ENCODE measurements at places on chromosomes 3 and 15.

GRCh38 chr3:60650171-60650570 lies 601.1 kb downstream of the FHIT start:
- no peak for DNase-seq

DNA sequence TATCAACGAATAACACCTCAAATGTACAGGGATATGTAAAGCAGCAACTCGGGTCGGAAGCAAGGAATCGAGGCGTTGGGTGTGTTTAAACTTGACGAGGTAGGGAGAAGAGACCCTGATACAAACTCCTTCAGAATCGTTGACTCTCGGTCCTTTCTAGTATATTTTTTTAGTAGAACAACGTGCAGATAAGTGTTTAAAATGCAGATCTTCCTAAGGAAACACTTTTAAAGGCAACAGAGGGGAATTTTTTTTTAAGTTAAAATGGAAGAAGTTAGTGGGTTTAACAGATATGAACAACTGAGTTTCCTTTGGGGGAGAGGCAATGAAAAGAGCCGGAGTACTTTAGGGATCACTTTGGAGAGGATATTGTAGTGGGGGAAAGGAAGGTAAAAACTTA lies 1.1 kb upstream of the KPNA4 start:
- no peak for DNase-seq

DNA sequence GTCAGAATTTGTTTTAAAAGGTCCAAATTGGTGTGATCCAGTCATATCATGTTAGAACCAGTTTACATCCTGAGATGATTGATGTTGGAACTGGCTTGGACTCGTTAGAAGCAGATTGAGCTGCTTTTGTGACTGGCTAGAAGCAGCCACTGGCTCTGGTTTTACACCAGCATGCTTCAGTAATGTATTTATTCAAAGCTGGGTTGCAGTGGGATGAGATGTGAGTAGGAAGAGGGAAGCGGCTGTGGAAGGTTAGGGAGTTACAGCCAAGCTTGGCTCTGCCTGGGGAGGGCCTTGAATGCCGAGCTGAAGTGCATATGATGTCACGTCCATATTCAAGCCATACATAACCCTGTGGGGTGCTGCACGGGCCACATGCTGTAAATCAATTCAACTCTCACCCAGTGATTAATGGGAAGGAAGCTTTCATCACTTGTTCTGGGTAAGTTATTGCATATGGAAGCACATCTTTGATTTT lies 104.0 kb upstream of the SMAD3 start:
- DNase-seq, result no peak

DNA sequence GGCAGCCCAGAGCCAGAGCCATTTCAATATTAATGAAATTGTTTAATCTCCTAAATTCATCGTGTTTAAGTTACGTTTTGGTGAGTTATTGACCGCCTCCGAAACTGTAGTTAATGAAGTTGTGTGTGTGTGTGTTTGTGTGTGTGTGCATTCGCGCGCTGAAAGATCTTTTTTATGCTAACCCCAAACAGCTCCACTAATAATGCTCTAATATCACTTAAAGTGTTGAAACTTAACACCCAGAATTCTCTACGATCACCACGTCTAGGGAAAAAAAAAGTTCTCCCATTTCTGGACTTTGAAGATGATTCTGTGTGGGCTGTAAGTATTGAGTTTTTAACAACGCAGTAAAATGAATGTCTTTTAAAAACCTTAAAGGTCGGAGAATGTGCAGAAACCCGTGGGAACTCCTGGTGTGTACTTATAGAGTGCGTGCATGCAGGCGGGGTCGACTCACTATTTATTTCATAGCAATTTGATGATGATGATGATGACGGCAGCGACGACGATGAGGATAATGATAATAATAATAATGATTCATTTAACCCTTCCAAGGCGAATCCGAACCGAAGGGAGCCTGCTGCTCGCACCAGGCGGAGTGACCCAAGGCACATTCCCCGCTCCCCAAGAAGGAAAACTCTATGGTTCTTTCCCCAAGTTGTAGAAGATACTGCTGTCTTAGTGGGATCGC lies 1.4 kb upstream of the FOXB1 start:
- no peak for DNase-seq

- no peak for DNase-seq
Measured at GRCh38 chr3:113152849-113153248, 58.5 kb upstream of the BOC start.

DNA sequence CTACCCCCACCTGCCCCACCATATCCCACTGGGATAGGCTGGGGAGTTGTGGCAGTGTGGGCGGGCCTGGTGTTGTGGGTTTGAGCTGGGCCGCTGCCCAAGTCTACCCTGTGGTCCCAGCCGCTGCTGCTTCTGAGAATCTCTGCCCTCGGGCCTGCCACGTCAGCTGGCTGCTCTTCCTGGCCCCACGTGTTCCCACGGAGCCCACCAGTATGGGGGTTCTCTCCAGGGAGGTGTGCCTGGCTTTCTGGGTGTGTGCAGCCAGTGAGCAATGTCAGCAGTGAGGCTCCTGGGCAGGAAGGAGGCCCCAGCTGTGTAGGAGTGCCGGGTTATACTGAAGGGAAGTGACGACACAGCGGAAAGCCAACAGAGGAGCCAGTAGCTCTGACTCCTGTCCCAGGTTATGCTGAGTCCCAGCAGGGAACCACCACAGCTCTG lies 10.5 kb downstream of the GNAI2 start:
- peak; percentile 92 for DNase-seq

DNA sequence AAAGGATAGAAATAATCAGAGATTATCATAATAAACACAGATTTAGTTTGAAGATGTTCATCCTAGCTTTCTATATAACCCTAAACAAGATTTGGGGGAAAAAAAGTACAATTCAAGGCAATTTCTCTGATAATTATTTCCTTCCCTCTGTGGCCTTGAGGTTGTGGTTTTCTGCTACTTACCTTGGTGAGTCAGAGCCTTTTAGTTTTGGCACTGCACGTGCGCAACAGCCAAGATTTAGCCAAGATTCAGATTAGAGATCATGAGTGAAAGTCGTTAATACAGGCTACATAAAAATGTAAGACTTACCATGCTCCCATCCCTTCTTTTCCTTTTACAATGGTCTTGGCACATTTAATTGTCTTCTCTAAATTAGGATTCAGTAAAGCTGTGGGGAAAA lies 6.7 kb downstream of the LYZL4 start:
- no peak for DNase-seq

DNA sequence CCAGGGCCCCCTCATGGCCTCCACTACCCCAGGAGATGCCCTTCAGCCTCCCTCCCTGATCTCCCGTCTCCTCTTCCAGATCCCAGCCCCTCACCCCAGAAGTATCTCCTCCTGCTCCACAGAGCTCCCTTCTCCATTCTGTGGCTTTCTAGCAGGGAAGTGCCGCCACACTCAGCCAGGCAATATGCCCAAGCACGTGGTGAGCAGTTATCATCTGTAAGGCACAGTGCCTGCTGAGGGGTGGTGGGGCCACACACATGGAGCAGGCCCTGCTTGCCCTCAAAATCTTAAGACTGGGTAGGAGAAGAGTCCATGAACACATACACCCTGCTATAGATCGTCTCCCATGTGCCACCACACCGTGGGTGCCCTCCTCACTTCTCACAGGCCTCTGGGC lies 2.4 kb upstream of the PHGR1 start:
- DNase-seq, result no peak

DNA sequence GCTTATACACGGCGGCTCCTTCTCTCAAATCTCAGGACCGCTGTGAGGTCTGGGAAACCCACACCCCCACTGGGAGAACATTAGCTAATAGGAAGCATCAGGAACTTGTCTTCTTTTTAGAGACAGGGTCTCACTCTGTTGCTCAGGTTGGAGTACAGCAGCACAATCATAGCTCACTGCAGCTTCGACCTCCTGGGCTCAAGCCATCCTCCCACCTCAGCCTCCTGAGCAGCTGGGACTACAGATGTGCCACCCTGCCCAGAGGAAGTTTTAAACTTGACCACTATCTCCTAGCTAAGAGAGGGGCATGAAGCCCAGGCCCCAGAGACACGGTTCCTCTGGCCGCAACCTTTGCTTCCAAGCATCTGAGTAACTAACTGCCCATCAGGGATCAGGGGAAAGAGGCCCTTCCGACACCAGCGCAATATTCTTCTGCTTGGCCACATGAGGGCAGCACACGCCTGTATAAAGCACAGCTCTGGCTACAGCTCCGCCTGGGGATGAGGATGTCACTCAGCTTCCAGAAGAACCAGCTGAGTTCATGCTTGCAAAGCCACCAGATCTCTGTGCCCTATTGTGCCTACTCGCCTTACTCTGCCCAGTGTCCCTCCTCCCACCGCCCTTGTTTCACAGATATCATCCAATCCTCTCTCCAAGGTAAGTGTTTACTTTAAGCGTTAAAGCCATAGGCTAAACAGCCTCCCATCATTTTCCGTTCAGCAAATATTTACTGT lies 57.6 kb upstream of the SLC6A11 start:
- DNase-seq, result peak; percentile 42

DNA sequence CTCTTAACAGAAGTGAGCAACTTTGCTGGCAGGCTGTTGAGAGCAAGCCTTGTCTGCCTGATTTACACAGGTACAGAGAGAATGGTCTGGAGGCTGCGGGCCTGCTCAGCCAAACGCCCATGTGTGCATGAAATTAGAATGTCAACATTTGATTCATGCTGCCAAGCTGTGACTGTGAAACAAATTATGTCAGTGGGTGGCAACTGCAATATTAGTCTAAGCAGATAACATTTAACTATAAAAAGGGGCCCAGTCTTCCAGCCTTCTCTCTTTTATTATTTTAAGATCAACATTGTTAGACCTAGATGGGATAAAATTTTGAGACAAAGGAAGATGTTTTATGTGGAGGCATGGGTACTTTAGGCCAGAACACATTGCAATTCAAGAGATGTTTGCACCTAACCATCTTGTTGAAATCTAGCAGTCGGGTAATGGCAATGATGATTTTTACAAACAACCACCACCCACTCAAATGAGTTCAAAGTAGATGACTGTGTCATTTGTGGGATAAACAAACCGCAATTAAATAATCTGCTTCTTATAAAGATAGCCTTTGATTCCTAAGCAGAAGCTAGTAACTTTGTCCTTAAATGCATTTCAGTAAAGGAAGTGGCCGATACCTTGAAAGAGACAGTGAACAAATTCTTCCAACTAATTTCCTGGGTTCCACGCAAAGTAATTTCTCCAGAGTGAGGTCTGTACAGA lies 70.2 kb downstream of the FOXB1 start:
- DNase-seq, result no peak

DNA sequence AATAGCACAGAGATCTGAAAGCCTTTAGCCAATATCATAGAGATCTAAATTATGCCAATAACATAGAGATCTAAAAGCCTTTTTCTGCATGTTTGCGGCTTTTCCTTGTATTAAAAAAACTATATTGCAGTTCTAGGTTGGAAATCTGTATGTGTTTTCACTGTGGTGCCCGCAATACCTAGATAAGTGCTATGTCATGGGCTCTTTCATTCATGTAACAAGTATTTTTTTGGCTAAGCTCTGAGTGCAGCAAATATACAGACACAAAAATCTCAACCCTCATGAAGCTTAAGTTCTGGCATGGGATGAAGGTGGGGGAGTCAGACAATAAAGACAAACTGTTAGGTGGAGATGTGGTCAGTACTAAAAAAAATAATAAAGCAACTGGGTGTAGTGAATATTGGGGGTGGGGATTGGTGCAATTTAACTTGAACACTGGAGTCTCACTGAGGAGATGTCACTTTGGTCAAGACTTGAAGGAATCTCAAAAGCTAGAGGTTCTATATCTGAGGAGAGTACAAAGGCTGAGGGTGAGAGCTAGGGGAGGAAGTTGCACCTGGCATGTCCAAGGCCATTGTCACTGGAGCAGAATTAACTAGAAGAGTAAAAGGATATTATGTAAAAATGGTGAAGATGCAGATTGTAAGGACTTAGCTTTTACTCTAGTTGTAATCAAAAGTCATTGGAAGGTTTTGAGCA lies 973 bp downstream of the BUB1B start:
- DNase-seq, result no peak

DNA sequence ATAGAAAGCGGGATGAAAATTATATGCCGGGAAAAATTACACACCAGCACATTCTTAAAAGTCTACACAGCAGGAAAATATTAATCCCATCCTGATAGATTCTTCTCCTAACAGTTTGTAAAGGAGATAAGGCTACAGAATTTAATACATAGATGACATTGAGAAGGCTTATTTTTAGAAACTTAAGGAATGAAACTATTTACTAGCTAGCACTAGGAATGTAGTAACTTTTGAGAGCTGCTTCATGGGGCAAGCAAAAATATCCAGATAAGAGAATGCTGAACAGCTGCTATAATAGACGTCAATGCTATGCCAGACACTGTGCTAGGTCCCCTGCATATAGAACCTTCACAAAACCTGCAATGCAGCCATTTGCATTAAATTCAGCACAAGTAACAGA lies 912.7 kb upstream of the NR2F2 start:
- no peak for DNase-seq

DNA sequence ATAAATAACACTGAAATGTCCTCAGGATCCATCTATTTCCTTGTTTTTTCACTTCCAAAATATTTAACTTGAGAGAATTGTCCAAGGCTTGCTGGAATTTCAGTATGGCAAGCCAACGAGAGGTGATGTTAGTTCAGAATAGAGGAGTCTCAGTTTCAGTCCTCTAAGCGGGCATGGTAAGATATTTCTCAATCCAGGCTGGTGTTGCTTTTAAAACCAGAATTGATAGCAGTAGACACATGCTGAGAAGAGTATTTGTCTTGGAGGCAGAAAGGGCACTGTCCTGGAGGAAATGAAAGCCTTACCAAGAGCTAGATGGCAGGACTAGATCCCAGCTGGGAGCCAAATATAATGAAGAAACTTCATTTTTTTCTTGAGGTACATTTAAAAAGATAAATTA lies 23.1 kb downstream of the PHLDB2 start:
- DNase-seq, result no peak

DNA sequence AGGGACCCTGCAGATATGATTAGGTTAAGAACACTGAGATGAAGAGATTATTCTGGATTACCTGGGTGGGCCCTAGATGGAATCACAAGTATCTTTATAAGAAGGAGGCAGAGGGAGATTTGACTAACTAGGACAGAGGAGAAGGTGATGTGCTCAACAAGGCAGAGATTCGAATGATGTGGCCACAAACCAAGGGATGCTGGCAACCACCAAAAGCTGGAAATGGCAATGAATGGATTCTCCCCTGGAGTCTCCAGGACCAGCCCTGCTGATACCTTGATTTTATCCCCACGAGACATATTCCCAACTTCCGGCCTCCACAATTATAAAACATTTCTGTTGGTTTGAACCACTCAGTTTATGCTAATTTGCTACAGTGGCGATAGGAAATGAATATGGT lies 42.9 kb downstream of the RGMA start:
- no peak for DNase-seq
